NCI-H1930 (cell line): ENCODE measurements at places on chromosomes 11 and 22.

DNA sequence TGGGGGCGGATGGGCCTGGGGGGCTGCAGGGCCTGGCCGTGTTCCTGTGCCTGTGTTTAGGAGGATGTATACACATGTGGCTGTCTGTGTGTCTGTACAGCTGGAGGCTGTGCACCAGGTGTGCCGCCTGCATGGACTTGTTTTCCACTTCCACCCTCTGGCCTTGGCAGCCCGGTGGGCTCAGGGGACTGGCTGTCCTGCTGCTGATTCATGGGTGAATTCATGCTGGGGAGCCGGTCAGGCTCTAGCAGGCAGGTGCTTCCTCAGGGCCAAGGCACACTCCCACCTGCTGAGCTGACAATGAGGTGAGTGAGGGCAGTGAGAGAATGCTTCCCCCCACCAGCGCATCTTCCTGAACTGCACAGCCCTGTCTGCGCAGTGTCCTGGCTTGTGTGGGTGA lies 88.4 kb downstream of the CCDC81 start:
- no peak for DNase-seq

GRCh38 chr22:37464181-37464580 lies 22.0 kb downstream of the MFNG start:
- DNase-seq: no peak

DNA sequence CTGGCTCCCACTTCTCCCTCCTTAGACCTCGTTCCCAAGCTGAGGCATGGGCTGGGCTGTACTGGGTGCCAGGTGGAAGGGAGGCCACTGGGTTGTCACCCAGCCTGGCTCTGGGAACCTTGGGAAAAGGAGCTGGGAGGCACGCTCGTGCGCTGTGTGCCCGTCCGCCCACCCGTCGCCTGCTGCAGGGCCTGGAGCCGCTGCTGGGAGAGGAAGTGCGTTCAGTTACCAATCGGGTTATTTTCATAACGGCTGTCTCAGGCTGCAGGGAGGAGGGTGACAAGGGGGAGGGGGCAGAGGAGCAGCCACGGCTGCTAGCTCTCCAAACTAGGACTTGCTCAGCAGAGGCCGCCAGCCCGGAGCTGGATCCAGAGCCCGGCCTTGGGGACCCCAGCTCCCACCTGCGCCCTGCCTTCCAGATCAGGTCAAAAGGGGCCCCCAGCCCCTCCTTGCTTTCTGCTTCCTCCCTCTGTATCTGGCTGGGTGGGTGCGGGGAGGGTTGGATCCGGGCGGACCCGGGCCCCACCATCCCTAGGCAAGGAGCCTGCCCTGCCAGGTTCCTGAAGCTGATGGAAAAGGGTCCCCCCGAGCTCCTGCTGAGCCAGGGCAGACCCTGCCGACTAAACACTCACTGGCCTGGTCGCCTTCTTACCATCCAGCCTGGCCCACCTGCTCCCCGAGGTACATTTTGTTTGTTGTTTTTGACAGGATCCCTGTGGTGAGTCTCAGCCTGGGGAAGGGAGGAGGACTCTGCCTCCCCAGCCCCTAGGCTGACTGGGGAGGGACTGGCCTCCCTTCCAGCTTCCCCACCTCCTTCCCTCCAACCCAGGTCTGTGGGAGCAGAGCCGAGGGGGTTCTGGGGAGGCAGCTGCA lies 14.3 kb downstream of the DGKZ start:
- DNase-seq: no peak

- DNase-seq: no peak
Measured at GRCh38 chr11:77698896-77699295, 61.3 kb upstream of the CLNS1A start.

DNA sequence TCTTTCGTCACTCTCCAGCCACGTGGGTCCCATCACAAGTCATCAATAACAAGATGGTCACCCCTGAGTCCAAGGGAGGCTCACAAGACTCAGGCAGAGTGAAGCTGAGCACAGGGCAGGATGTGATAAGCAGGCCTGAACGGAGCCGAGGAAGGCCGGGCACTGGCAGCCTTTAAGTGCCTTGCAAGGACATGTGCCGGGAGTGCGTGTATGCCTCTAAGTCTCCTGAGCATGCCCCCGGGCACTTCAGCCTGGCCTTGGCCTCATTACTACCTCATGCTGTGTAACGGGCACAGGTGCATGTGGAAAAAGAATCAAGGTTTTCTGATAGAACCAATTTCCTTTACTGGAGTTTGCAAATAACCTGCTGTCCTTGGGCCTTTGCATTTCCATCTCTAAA lies 55.8 kb downstream of the UBASH3B start:
- DNase-seq: no peak
